ENCODE measurements at places on chromosomes 11 and 22. TPM values are rescaled to one million over a fixed set of nuclear protein-coding genes. Genes with fewer than 3 reads are reported as not detected.

RPS19BP1 gene
- 64.8 TPM for total RNA-seq

FIBIN gene
- total RNA-seq: not detected

GAL3ST1 gene
- not detected for total RNA-seq

FAM83F gene
- not detected for total RNA-seq

BCO2 gene
- 1.3 TPM for total RNA-seq

BTG4 gene
- not detected for total RNA-seq

KCNK7 gene
- 1.1 TPM for total RNA-seq

- peaks cover 4% of the 10 kb centered on the region for H3K4me1 ChIP-seq
- H3K27me3 ChIP-seq: peaks cover 16% of the 10 kb centered on the region
- H3K27ac ChIP-seq: no peak overlapping the region
Measured at GRCh38 chr22:42732081-42732480, 11.4 kb upstream of the A4GALT start.

All from activated CD8-positive, alpha-beta memory T cell treated with anti-CD3 and anti-CD28 coated beads, Interleukin-2, amount 10 ng/mL, durations not matched to agents 7 days and 5 days (primary cell).